Stimulated activated CD4-positive, alpha-beta T cell treated with anti-CD3 and anti-CD28 coated beads, Interleukin-12 subunit alpha, Interleukin-12 subunit beta, amount 100 ng/mL, for 48 hours (primary cell): ENCODE measurements at places on chromosomes 3 and 15.

- no peak for DNase-seq
These were observed 8.1 kb downstream of the CAV3 start for GRCh38 chr3:8741581-8742261.

- no peak for DNase-seq
These were observed 6.8 kb downstream of the SLC35A5 start for GRCh38 chr3:112568642-112569041.

GRCh38 chr15:56428821-56429458 lies 36.0 kb downstream of the MNS1 start:
- no peak for DNase-seq

GRCh38 chr3:115397433-115397832 lies 225.9 kb upstream of the GAP43 start:
- no peak for DNase-seq

- DNase-seq: no peak
These were observed 189.0 kb upstream of the MCTP2 start for GRCh38 chr15:94042180-94042928.

GRCh38 chr15:86016750-86017149 lies 62.9 kb upstream of the AGBL1 start:
- DNase-seq: no peak

DNA sequence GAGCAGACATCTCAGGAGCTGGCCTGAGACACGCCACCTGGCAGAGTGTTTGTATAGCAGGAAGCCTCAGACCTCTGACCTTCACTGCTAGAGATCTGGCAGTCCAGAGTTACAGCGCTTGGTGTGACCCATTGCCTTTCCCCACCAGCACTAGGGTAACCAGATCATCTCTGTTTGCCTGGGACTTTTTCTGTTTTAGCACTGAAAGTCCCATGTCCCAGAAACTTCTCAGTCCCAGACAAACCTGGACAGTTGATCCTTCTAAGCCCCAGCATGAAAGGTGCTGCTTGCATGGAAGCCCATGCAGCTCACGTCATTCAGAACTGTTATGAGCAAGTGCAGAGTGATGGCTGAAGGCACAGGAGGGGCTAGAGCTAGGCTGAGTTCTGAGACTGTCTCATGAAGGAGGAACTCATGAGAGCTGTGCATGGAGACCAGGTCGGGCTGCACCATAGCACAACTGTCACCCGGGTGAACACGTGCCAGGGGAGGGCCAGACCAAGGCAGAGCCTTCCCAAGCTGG lies 18.2 kb upstream of the AHSG start:
- no peak for DNase-seq

DNA sequence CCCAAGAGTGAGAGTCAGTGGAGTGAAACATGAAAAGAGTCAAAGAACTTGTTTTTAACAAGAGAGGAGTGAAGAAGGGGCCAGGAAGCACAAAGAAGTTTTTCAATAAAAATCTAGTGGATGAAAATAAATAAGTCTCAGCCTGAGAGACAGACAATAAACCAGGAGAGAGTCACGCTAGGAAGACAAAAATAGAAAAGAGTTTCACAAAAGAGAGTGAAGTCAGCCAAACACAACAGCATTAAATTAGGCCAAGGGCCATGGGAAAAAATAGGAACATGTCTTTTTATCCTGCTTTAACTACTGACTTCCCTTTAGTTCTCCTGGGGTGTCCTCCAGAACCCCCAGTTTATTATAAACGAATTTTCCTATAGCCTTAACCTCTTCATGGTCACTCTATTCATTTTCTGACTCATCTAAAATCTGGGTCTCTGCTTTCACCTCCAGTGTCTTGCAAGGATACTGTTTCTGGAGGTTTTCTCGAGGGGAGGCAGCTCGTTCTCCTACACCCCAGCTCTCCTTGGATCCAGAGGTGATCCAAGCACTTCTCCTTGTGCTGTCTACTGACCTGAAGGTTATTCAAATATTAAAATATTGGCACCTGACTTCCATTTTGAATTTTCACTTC lies 571.5 kb upstream of the PPP2R3A start:
- no peak for DNase-seq

DNA sequence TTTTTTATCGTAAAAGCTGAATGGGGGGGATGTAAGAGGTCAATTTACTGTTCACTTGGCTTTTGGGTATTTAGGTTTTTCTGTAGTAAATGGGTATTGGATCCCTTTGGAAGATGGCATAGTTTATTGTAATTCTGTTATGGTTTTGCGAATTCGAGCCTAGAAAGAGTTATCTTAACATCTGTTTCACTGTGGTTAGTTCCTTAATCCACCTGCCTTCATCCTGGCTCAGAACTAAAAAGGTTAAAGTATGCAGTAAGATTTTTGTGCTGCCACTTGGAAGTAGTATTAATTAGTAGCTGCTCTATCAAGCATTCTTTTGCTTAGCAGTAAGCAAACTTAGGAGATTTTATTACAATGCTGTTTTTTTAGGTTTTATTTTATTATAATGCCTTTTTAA lies 62.4 kb downstream of the ARIH1 start:
- no peak for DNase-seq

DNA sequence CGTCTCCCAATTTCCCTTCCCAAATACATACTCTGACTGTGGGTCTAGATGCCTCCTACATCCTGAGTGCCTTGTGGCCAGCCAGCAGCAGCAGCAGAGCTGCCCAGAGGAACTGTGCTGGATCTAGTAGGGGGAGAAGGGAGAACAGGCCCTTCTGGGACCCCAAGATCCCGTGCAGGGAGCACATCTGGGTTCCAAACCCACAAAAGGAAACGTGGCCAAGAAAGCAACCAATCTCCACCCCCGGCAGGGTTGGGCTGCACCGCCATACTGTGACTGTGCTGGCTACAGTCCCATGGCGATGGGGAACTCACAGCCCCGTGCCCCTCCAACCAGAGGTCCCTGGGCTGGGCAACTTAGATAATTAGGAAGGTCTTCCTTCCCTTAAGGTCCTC lies 86.3 kb downstream of the PPCDC start:
- DNase-seq: no peak

DNA sequence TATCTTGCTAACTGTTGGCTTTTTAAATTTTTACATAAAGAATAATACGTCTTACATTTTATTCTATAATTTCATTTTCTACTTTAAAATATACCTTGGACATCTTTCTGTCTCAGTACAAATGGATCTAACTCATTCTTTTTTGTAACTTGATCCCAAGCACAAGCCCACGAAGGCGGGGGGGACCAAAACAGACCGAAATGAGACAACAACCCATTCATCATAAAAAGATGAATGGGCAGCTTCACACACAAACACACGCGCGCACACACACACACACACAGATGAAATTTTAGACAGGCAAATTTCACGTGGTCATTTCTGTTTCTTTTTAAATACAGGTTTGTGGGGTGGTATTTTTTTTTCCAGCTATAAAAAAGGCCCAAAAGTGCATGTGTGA lies 271.3 kb upstream of the TOPAZ1 start:
- no peak for DNase-seq

GRCh38 chr15:57500979-57501576 lies 90.6 kb upstream of the MYZAP start:
- DNase-seq: no peak

GRCh38 chr3:79052054-79052681 lies 715.6 kb downstream of the ROBO1 start:
- no peak for DNase-seq

DNA sequence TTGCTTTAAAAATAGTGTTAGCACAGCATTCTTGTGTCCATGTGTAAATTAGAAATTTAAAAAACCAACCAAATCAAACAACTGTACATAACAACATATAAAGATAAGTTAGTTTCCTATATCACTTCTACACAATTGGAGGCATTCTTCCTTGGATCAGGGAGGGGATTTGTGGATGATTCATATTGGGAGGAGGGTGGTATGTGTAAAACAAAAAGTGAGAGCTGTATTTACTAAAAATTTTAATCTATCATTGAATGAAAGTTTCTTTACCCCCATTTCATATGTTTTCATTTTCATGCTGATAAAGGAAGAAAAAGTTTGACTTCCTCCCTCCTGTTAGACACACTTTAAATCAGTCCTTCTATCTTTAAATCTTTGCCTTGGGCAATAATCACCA lies 325.0 kb downstream of the SATB1 start:
- DNase-seq: no peak

GRCh38 chr3:86937306-86937791 lies 53.6 kb downstream of the VGLL3 start:
- no peak for DNase-seq

- no peak for DNase-seq
These were observed 997.2 kb downstream of the TUSC7 start for GRCh38 chr3:117706756-117707155.
